Suppressor macrophage (primary cell): ENCODE measurements at places on chromosomes 5 and 9.

DNA sequence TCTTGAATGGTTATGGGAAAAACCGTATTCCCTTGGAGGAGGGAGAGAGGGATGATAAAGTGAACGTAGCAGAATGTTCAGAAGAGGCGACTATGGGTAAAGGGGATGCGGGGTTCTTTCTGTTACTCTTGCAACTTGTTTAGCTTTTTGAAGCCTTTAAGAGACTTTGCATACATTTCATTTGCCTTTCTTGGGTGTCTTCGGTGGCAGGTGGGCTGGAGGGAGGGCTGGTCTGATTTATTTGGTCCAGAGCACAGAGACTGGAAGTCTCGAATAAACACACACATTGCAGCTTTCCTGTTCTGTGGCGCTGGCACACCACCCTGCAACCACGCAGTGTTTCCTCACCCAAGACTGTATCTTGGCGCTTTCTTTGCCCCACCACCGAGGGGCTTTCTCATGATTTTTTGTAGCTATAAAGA is 23.2 kb downstream of the TTF1 start:
- no peak for DNase-seq

DNA sequence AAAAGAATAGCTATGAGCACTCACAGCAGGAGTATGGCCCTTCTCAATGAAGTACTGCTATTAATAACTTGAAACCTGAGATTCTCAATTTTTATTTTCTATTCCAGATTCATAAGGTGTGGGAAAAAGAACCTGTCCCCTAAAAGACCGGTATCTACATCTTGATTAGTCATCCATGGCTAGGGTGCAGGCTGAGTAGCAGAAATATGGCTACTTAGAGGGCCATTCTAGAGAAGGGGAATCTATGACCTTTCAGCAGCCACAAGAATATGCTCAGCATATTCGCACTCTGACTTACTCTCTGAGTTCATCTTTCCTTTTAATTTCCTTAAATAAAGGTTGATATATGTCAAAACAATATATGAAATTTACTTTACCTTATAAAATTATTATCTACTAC is 27.7 kb downstream of the WDR36 start:
- no peak for DNase-seq

DNA sequence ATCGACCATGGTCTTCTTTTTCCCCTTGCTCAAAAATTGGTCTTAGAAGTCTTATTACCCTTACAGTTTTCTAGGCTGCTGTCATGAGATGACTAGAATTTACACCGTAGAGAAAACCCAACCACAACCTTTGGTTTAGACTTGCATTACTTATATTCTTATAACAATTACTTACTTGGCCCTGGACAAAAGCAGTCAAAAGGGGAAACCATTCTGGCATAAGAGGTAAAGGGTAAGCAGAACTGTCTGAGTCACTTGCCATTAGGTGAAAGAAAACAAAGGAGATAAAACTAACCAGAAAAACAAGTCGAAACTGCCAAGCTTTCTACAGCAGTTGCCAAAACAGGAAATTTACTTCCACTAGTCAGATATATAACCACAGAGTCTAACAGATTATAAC is 17.9 kb downstream of the TMEM245 start:
- no peak for DNase-seq

- no peak for DNase-seq
These were observed 42.3 kb upstream of the STRBP start for GRCh38 chr9:123310551-123311249.
